Stimulated activated CD8-positive, alpha-beta memory T cell treated with anti-CD3 and anti-CD28 coated beads, Interleukin-12 subunit alpha, Interleukin-12 subunit beta, amount 100 ng/mL, for 1 hour (primary cell): ENCODE measurements at places on chromosomes 3 and 15.

DNA sequence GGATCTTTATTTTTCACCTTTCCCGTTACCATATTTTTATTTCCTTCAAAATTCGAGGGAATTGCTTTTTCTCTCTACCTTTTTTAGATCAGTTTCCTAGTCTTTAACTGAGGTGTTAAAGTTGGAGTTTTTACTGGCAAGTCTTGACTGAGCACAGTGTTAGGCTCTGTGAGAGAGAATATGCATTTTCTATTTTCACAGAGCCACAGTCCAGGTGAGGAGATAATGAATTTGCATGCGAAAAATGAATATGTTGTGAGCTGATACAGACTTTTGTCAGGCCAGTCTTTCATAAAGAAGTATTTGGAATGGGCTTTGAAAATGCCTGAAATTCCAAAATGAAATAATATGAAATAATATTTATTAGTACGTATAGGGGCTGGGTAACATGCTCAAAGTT is 31.9 kb downstream of the MME start:
- DNase-seq: no peak

DNA sequence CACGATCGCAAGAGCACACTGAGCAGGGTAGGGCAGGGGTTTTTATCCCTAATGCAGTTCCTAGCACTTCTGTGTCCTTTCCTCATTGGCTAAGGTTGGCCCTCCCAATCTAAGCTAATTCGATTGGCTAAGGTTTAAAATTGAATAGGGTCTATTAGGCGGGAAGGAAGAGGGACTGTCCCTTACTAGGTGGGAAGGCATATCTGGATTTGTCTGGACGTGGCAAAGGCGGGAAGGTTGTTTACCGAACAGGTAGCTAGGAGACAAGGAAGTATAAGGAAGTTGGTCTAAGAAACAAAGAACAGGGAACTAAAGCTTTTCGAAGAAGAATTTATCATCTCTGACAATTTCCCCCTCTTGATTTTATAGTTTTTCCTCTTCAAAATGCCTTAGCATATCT is 24.8 kb upstream of the ATG7 start:
- no peak for DNase-seq

GRCh38 chr15:73602992-73603391 is 30.2 kb downstream of the NPTN start:
- no peak for DNase-seq

DNA sequence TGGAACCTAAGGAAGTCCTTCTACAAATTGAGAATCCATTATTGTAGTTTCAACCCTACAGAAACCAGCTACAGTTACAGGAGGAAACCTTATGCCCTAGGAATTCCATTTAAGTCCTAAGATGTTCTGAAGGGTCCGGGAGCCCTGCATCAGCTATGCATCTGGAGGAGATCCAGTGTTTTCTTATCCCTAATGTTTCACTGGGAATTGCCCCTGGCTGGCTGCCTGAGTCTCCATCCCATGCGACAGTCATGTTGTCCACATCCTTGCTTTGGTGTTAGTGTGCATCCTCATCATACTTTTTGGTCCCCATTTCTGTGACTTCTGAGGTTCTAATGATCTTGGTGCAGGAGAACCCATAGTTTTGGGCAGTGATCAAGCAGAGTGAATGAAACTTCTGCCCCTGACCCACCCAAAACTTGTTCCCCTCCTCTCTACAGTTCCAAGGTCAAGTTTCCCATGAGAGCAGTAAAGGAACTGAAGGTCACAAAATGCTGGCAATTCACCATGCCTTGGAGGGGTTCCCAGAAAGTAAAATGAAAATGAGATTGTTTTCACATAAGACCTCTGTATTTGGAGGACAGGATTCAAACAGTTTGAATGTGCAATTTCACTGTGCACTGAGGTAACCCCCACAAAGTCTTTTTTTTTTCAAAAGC is 121.9 kb upstream of the PHLDB2 start:
- DNase-seq: no peak
